Activated CD4-positive, alpha-beta memory T cell treated with anti-CD3 and anti-CD28 coated beads, Interleukin-2, amount 10 ng/mL, durations not matched to agents 7 days and 5 days (primary cell): ENCODE measurements at places on chromosomes 12 and 14. TPM values are rescaled to one million over a fixed set of nuclear protein-coding genes. Genes with fewer than 3 reads are reported as not detected.

DNA sequence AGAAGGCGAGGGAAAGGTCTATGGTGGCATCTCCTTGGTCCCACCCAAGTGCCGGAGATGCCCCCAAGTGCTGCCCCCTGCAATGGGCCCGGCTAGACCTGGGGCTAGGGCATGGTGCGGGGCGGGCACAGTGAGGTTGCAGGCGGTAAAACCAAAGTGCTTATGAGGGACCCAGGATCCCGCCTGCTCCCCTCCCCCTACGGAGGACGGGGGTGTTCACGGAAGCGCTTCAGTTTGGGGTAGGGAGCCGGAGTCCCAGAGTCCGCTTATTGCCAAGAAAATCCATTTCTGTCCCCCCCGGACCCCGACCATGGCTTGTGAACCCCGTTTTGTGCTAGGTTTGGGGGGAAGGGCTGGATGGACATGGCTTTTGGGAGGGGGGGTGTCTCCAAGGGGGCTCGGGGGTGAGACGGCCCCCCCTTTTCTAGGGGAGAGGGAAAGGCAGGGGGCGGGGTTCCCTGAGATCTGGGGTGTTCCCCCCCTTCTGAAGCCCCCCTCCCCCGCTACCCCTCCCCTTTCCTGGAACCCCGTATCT, 5.4 kb upstream of the GPR84 start:
- H3K4me3 ChIP-seq: peak overlapping the region; percentile 28
- H3K4me1 ChIP-seq: peaks cover 53% of the 10 kb centered on the region
- H3K27me3 ChIP-seq: peaks cover 16% of the 10 kb centered on the region
- no peaks in the 10 kb centered on the region for H3K36me3 ChIP-seq

DNA sequence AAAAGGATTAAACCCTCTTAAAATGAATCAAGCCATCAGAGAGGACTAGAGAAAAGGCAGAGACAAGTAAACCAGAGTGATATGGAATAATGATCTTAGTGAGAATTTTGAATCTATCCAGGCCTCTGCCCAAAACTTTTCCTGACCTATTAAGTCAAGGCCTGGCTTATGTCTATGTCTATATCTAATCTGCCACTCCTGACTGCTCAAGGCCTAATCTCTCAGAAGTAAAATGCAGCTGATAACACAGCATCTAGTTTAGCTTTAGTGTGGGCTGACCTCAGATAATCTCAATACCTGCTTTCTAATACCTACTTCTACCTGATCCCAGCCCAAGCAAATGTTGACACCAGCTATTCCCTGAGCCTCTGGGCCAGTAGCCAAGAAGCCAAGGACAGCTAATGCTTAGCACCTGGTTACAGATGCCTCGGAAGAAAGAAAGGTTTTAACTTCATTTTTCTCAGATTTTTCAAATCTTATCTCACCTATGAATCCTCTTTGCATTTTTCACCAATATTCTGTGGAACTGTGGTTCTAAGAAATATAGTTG, 1472.5 kb upstream of the SEL1L start:
- no peaks in the 10 kb centered on the region for H3K4me1 ChIP-seq
- H3K36me3 ChIP-seq: no peaks in the 10 kb centered on the region
- H3K27me3 ChIP-seq: no peaks in the 10 kb centered on the region
- no peak for DNase-seq
- H3K27ac ChIP-seq: no peak overlapping the region

- no peaks in the 10 kb centered on the region for H3K4me1 ChIP-seq
- no peak overlapping the region for H3K4me3 ChIP-seq
- no peaks in the 10 kb centered on the region for H3K36me3 ChIP-seq
- no peak for DNase-seq
These were observed 30.5 kb downstream of the FZD10 start for GRCh38 chr12:130192642-130193345.

GRCh38 chr14:88231603-88232002, 91.5 kb downstream of the KCNK10 start:
- no peaks in the 10 kb centered on the region for H3K4me1 ChIP-seq
- DNase-seq: no peak
- peaks cover 4% of the 10 kb centered on the region for H3K27me3 ChIP-seq
- H3K4me3 ChIP-seq: no peak overlapping the region
- H3K36me3 ChIP-seq: no peaks in the 10 kb centered on the region

DNA sequence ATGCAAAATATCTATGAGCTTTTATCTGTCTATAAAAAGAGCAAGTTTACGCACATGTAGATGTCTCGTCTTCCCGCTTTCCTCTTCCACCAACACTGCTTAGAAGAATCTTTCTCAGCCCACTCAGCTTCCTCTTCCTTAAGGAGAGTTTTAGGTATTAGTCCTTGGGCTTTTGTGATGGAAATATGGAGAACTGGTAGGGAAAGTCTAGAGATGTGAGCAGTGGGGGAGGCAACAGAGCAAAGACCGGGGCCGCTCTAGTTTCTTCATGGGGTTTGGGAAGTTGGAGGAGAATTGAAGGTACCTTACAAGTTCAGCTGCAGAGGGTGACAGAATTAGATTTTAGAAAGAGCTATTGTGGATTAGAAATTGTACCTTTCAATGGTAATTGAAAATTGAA, 56.3 kb upstream of the CPNE8 start:
- no peak for DNase-seq
- no peaks in the 10 kb centered on the region for H3K4me1 ChIP-seq
- H3K36me3 ChIP-seq: no peaks in the 10 kb centered on the region

DNA sequence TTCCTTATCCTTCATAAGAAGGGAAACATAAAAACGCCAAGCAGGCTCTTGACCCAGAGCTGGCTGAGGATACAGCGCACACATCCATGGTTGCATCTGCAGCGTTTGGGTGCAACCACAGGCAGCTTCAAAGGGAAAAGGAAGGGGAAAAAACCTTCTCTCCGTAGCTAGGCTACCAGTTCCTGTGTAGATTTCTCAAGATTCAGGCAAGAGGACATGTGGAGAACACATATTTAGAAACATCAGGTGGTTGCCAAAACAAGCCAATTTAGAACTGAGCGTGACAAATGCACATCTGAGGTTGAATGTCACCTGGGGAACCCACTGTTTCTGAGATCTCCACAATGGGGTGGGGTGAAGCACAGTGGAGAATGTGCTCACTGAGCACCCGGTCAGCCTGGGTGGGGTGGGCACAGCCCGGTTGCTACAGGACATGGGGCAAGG, 78.3 kb upstream of the BDKRB2 start:
- no peak for DNase-seq
- H3K4me3 ChIP-seq: no peak overlapping the region
- no peaks in the 10 kb centered on the region for H3K36me3 ChIP-seq
- no peaks in the 10 kb centered on the region for H3K27me3 ChIP-seq

DNA sequence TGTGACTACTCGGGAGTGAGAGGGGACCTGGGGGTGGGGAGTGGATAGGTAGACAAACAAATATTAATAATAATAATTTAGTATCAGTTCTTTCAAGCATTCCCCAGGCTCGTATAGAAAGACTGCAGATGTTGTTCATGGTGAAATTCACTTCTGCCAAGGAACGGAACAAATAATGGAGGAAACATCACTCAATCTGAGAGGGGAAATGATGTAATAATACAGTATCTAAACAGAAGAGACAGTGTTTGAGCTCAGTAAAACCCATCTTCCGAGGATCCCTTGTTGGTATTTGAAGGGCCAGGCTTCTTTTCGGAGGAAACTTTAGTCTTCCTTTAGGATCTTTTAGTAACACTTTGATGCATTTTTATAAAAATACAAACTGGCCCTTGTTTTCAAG, 114.2 kb downstream of the KCNK10 start:
- no peaks in the 10 kb centered on the region for H3K36me3 ChIP-seq
- peaks cover 6% of the 10 kb centered on the region for H3K27me3 ChIP-seq
- H3K27ac ChIP-seq: no peak overlapping the region

The PRPH gene
- total RNA-seq: 0.38 TPM

DNA sequence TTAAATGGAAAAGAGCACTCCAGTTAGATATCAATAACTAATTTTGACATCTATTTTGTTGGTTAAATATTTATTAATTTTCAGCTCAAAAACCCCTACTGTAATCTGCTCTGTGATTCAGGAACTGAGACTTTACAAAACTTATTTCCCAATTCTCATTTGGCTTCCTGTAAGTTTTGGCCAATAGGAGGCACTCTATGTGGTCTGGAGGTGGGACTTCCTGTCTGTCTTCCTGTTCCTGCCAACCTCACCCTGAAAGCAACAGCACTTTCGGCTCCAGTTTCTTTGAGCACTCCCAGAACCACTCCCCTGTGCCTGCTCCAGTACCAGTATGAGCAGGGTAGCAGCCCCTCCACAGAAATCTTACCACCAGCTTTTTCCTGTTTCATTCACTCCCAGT, 1027.0 kb downstream of the VRK1 start:
- peaks cover 6% of the 10 kb centered on the region for H3K4me1 ChIP-seq
- no peak for DNase-seq
- H3K27ac ChIP-seq: no peak overlapping the region
- no peak overlapping the region for H3K4me3 ChIP-seq

The GTF2A1 gene
- 36.0 TPM for total RNA-seq

The IL31 gene
- not detected for total RNA-seq

The ULK1 gene
- total RNA-seq: 35.2 TPM

DNA sequence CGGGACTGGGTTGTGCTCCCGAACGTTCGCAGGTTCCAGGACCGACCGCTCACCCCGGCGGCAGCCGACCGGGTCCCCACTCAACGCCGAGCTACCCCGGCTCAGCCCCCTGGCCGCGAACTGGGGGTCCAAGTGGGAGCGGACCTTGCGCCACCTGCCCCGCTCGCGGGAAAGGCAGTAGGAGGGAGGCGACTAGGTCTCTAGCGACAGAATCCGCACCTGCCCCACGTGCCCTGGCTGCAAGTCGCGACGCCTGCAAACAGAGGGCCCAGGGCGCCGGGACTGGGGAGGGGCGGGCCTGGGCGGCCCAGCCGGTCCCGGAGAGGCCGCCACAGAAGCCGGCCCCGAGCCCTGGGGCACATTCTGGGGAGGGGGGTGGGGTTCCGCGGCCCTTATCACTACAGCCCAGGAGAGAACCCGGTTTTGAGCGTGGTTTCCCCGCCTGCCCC, 239.2 kb upstream of the CPNE8 start:
- peaks cover 8% of the 10 kb centered on the region for H3K27me3 ChIP-seq
- H3K27ac ChIP-seq: no peak overlapping the region
- H3K36me3 ChIP-seq: peaks cover 5% of the 10 kb centered on the region
- H3K4me1 ChIP-seq: peaks cover 4% of the 10 kb centered on the region
- DNase-seq: no peak

DNA sequence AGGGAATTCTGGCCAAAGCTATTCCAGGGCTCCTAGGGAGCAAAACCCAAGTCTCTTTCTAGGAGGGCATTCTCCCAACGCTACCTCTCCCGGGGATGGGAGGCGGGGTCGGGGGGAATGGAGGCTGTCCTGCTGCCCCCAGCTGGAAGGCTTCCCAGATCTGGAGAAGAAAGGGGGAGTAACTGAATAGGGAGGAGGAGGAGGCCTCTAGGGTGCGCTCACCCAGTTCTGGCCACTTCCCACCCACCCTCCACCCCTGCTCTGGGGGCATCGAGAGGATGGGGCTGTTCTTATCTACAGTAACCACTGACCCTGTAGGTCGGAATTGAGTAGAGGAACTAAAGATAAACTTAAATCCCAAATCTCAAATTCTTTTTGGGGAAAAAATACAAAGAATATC, 579 bp upstream of the RNASE1 start:
- no peak overlapping the region for H3K4me3 ChIP-seq
- H3K27me3 ChIP-seq: peaks cover 22% of the 10 kb centered on the region
- H3K27ac ChIP-seq: no peak overlapping the region
- no peak for DNase-seq

- DNase-seq: peak; percentile 99
- H3K27me3 ChIP-seq: no peaks in the 10 kb centered on the region
- peaks cover 58% of the 10 kb centered on the region for H3K36me3 ChIP-seq
These were observed at the start of gene SPSB2 for GRCh38 chr12:6873094-6874014. TSS of gene SPSB2 (minus strand) at chr12:6873303. CDS start at chr12:6872901, 402 bp downstream.

The PELI2 gene
- 7.1 TPM for total RNA-seq

The MANSC4 gene
- total RNA-seq: not detected

The RFX4 gene
- total RNA-seq: not detected

The WSCD2 gene
- total RNA-seq: not detected

- H3K4me3 ChIP-seq: no peak overlapping the region
- DNase-seq: no peak
- H3K4me1 ChIP-seq: peaks cover 8% of the 10 kb centered on the region
- peaks cover 22% of the 10 kb centered on the region for H3K36me3 ChIP-seq
- H3K27ac ChIP-seq: no peak overlapping the region
- no peaks in the 10 kb centered on the region for H3K27me3 ChIP-seq
These were observed 262.0 kb downstream of the MED13L start for GRCh38 chr12:116015525-116015924.
